ENCODE measurements at places on chromosomes 7 and 10. TPM values are rescaled to one million over a fixed set of nuclear protein-coding genes. Genes with fewer than 3 reads are reported as not detected.

DNA sequence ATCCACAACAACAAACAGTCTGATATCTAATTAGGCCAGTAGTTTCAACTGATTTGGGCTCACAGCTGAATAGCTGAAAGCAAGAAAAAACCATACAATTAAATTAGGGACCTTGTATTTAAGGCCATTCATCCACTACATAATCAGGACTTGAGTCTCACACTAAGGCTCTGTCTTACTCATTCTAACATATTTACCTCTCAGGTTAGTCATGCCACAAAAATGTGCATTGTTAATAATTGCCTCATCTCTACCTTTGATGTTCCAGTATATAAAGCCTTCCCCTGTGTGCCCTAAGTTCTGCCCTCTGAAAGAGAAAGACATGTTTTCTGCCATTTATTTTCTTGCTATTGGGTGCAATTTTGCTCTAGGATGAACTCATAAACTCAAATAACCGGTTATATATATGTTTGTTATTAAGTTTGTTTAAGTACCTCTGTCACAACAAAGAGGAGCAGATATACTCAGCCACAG lies 5.3 kb upstream of the C1GALT1 start:
- no peaks in the 10 kb centered on the region for H3K27me3 ChIP-seq
- H3K4me1 ChIP-seq: peaks cover 4% of the 10 kb centered on the region
- DNase-seq: no peak
- H3K4me3 ChIP-seq: no peak overlapping the region
- H3K36me3 ChIP-seq: no peaks in the 10 kb centered on the region
- H3K27ac ChIP-seq: no peak overlapping the region

DNA sequence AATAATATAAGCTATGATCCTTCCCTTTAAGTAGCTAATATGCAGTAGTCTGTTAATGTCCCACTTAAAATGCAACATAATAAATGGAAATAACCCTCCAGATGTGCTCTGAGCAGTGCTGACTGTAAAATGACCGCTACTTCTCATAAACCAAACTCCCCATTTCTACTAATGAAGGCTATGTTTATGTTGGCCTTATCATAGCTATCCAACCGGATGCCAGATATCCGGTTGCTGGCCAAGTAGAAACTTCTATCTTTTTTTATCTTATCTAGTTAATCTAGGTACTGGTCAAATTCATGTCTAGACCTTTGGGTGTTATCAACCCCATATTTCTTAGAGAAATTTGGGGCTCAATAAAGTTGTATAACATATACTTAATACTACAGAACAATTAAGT lies 56.6 kb downstream of the CHRM2 start:
- H3K27ac ChIP-seq: no peak overlapping the region
- no peak for DNase-seq
- H3K36me3 ChIP-seq: no peaks in the 10 kb centered on the region
- no peaks in the 10 kb centered on the region for H3K4me1 ChIP-seq

GRCh38 chr7:87570178-87570577 lies 30.5 kb downstream of the ABCB1 start:
- DNase-seq: no peak
- H3K27me3 ChIP-seq: no peaks in the 10 kb centered on the region
- no peak overlapping the region for H3K27ac ChIP-seq
- no peak overlapping the region for H3K4me3 ChIP-seq
- no peaks in the 10 kb centered on the region for H3K36me3 ChIP-seq

- DNase-seq: no peak
- no peak overlapping the region for H3K27ac ChIP-seq
- H3K27me3 ChIP-seq: no peaks in the 10 kb centered on the region
- H3K36me3 ChIP-seq: no peaks in the 10 kb centered on the region
- H3K4me3 ChIP-seq: no peak overlapping the region
Observed at GRCh38 chr7:45985902-45986301, 64.8 kb upstream of the IGFBP3 start.

DNA sequence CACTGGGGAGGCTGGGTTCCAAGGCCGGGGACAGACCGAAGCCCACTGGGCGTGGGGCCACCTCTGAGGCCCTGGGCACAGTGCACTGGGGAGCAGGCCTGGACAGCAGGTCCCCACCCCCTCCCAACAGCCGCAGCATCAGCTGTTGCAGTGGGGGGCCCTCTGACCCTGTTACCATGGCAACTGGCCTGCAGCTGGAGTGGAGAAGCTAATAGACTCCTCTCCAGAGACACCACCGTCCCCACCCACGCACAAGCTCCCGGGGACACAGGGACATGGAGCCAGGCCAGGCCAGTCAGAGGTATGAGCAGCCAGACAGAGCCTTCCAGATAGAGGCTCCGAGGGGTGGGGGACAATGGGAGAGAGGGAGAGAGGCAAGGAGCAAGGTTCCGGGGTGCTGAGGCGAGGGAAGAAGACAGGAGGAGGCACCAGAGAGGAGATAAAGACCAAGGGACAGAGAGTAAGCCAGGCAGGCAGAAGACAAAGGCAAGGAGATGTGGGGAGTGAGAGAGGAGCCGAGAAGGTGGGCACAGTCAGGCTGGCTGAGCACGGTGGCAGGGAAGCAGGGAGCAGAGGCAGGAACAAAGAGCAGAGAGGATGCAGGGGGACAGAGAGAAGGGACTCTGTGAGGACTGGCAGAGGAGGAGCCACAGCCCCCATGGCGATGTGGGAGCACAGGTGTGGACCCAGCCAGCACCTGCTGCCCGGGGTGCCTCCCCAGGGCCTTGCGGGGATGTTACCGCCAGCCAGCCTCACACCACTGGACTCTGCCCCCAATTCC lies 6.7 kb downstream of the KCNH2 start:
- no peak overlapping the region for H3K4me3 ChIP-seq
- no peak for DNase-seq
- no peaks in the 10 kb centered on the region for H3K27me3 ChIP-seq

DNA sequence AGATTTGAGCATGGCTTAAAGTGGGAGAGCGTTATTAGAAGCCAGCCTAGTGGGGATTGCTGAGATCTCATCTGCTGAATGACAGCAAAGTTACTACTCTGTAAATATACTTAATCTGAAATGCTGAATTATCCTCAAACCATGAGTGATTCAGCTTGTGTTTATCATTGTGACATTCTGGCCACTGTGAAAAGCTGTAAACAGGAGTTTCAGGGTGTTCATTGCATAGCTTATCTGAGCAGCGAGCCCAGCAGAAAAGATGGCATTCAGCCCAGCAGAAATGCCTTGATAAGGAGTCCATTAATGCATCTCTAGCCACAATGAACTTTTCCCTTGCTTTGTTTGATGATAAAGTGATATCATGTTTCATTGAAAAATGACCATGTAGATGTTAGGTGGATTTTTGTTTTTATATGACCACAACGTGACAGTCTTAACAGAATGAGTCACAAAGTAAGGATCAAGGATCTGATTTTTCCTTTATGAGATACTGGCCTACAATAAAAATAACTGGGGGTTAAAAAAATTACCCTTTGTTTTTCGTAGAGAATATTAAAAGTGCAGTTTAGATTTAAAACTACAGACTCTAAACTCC lies 7.8 kb downstream of the TES start:
- H3K27ac ChIP-seq: peak overlapping the region; percentile 39
- no peaks in the 10 kb centered on the region for H3K27me3 ChIP-seq
- peaks cover 57% of the 10 kb centered on the region for H3K4me1 ChIP-seq
- no peaks in the 10 kb centered on the region for H3K36me3 ChIP-seq

DNA sequence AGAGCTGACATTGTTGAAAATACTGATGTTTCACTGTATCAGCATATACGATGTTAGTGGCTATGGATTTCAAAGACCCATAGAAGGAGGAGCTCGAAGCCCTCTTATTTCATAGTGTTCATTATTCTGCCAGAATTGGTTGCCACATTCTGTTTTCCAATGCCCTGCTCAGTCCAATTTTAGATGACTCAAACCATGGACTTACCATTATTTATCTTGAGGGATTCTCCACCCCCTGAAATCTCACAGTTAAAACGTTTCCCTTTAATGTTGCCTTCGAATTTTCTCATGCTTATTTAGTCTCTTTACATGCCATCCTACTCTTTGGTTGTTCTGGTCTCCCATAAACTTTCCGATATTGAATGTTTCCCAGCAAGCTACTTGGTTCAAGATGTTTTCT lies 264.5 kb downstream of the HDAC9 start:
- H3K27ac ChIP-seq: no peak overlapping the region
- no peak overlapping the region for H3K4me3 ChIP-seq
- peaks cover 10% of the 10 kb centered on the region for H3K4me1 ChIP-seq
- H3K27me3 ChIP-seq: no peaks in the 10 kb centered on the region
- no peaks in the 10 kb centered on the region for H3K36me3 ChIP-seq
- DNase-seq: no peak

DNA sequence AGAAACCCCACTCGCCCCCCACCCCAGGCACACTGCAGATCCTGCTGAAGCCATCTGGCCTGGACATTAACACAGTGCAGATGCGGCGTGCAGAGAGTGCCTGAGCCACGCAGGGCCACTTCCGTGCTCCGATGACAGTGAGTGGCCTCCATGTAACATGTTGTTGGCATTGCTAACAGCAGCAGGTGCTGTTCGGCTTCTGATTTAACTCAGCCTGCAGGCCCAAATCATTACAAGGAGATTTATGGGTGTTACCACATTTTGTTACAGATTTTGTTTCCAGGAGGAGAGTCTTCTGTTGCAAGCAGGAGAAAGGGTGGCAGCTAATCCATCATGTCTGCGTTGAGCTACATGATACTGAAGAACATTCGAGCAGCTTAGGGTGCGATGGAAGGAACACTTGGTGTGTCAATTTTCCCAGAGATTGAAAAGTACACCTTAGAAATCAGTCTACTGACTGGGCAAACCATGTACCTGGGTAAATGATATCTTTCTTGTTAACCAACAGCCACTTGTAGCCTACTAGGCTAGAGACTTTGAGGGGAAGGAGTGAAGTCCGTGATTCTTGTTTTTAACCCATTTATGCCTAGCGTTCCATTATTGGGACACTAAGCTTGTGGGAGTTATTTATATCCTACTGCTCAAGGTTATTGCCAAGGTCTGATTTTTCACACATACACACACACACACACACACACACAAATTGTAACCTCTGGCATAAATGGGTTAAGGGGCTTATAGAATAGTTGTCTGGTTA lies 90.0 kb downstream of the JCAD start:
- H3K4me3 ChIP-seq: no peak overlapping the region
- H3K27ac ChIP-seq: no peak overlapping the region
- H3K4me1 ChIP-seq: peaks cover 13% of the 10 kb centered on the region
- H3K36me3 ChIP-seq: no peaks in the 10 kb centered on the region

GRCh38 chr7:17680943-17681351 lies 259.3 kb downstream of the SNX13 start:
- no peaks in the 10 kb centered on the region for H3K27me3 ChIP-seq
- DNase-seq: no peak

DNA sequence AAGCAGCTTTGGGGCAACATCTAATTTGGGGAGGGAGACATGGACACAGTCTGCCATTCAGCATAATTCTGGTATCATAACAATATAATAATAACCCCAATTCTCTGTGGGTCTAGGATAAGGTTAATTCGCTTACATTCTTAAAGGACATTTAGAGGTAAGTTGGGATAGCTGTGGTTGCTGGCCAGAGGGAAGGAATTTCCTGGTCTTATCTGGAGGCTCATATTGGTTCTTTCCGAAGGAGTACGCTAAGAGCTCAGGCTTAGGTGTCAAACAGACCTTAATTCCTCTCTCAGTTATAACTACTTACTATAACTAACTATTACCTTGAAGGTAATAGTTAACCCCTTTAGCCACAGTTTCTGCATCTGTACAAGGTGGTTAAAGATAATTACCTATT lies 68.8 kb downstream of the SPAG6 start:
- H3K4me1 ChIP-seq: no peaks in the 10 kb centered on the region
- no peak overlapping the region for H3K4me3 ChIP-seq
- no peaks in the 10 kb centered on the region for H3K27me3 ChIP-seq
- no peak overlapping the region for H3K27ac ChIP-seq
- H3K36me3 ChIP-seq: no peaks in the 10 kb centered on the region

DNA sequence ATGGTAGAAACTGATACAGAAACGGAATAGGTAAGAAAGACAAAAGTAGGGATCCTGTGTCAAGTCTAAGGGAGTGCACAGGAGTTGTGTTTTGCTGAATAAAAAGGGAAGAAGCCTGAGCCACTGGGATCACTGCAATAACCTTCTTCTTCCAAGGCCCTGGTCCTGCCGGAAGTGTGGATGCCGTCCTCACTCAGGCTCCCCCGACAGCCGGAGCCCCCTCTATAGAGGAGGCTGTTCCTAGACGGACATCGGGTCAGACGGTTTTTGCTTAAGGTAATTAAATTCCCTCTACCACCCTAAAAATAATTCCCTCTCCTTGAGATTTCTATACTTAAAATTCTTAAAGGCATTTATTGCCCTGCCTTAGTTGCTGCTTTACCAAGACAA lies 566.9 kb downstream of the PTPRN2 start:
- H3K27me3 ChIP-seq: no peaks in the 10 kb centered on the region
- no peak overlapping the region for H3K4me3 ChIP-seq
- H3K4me1 ChIP-seq: no peaks in the 10 kb centered on the region
- H3K36me3 ChIP-seq: no peaks in the 10 kb centered on the region

DNA sequence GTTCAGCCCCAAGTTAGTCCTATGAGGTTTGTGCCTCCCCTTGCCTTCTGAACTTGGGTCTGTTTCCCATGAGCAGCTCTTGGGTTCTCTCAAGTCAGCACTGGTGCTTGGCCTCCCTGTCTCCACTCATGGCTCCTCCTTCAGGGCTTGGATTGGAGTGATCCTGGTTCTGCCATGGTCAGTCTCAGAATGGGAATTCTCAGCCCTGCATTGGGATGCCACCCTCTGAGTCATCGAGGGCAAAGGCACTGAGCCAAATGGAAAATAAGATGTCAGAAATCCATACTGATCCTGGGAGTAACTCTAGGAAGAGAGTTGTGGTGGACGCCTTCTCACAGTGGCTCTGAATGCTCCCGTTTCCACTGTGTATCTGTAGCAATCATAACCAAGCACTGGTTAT lies 233.4 kb upstream of the HABP2 start:
- H3K27me3 ChIP-seq: no peaks in the 10 kb centered on the region
- no peak overlapping the region for H3K27ac ChIP-seq
- H3K4me1 ChIP-seq: no peaks in the 10 kb centered on the region
- no peak for DNase-seq

GRCh38 chr7:134367956-134368749 lies 51.4 kb upstream of the SLC35B4 start:
- no peaks in the 10 kb centered on the region for H3K36me3 ChIP-seq
- no peak overlapping the region for H3K27ac ChIP-seq
- H3K4me3 ChIP-seq: no peak overlapping the region
- no peak for DNase-seq
- no peaks in the 10 kb centered on the region for H3K27me3 ChIP-seq

DNA sequence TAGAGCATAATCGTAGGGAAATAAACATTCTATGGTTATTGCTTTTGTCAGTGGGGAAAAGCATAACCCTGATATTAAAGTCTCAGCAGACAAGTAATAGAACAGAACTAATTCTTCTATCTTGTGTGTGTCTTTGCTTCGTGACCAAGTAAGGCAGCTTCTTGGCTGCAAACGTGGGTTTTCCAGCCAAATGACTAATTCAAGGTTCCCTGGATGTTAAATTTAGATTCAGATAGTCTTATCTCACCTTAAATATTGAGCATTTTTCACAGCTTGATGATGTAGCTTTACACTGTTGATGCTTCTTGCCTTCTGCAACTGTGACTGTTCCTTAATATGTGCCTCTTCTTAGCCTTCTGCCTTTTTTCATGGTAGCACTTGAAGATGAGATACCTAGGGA lies 113.0 kb downstream of the EXOC4 start:
- no peak overlapping the region for H3K4me3 ChIP-seq
- peak overlapping the region; percentile 80 for H3K27ac ChIP-seq
- H3K4me1 ChIP-seq: peaks cover 32% of the 10 kb centered on the region
- no peaks in the 10 kb centered on the region for H3K27me3 ChIP-seq

LSM8 gene
- 19.4 TPM for total RNA-seq

NAT16 gene
- not detected for total RNA-seq
